ENCODE measurements at places on chromosomes 5 and 9. TPM values are rescaled to one million over a fixed set of nuclear protein-coding genes. Genes with fewer than 3 reads are reported as not detected.

- DNase-seq: no peak
Measured at GRCh38 chr9:38037981-38038306, 31.1 kb downstream of the SHB start.

DNA sequence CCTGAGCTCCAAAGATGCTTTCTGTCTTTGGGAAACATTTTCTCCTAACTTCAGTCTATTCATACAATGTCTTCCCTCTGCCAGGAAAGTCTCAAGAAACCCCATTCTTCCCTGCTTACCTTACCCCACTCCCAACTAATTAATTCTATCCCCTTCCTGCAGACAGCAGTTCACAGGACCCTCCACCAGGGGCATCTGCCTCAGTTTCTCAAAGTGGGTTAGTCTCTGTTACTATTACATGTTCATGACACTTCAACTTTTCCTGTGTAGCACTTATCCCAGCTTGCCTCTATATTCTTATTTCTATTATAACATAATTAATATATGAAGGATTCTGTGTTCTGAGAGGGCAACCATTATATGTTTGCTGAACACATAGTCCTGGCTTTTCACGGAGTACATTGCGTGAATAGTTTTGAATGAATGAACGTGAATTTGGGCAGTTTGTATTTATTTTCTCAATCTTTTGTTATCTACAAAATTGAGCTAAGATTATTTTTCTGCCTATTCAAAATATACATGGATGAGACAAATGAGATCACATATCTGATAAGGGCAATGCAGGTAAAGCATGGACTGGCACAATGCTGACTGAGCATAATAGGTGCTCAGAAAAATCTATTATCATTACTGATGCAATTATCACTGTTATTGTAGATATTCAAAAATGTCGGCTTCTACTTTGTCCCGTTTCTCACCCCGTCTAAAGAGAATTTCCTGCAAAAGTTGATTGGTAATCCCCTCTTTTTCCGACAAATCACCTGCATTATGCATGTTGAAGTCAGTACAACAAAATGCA is 341.1 kb downstream of the BRINP1 start:
- no peak for DNase-seq

The CSF1R gene
- not detected for total RNA-seq

The CREBRF gene
- total RNA-seq: 92.9 TPM

DNA sequence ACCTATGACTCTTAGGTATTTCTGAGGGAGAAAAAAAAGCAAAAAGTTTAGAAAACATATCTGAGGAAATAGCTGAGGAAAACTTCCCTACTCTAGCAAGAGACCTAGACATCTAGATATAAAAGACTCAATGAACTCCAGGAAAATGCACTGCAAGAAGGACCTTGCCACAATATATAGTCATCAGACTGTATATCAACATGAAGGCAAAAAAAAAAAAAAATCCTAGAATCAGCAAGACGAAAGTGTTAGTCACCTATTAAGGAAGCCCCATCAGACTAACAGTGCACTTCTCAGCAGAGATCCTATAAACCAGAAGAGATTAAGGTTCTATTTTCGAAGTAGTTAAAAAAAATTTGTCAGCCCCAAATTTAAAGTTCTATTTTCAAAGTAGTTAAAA is 166.2 kb downstream of the TMEM38B start:
- no peak for DNase-seq

- DNase-seq: no peak
Measured at GRCh38 chr9:136511670-136512592, 29.1 kb upstream of the SEC16A start.

GRCh38 chr5:38749861-38750260 is 96.0 kb upstream of the OSMR start:
- DNase-seq: no peak

- DNase-seq: no peak
Measured at GRCh38 chr5:165101709-165102108, 1596.3 kb downstream of the MAT2B start.

GRCh38 chr5:144463481-144464223 is 293.0 kb downstream of the KCTD16 start:
- DNase-seq: no peak

DNA sequence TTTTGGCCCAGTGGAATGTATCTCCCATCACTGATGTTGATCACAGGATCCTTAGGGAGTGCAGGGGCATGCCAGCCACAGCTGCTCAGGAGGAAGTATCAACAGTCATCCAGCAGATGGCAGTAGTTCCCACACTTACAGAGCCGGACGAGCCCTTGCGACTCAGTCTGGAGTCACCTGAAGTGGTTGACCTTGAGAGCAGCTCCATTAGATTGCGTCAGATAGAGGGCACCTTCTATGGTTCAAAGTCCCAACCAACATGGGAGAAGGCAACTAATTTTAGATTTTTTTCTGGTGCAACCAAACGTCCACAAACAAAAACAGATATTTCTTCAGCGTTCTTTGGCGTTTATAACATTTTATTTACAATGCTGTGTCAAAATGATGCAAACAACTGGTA is 124.5 kb downstream of the EGFLAM start:
- no peak for DNase-seq

DNA sequence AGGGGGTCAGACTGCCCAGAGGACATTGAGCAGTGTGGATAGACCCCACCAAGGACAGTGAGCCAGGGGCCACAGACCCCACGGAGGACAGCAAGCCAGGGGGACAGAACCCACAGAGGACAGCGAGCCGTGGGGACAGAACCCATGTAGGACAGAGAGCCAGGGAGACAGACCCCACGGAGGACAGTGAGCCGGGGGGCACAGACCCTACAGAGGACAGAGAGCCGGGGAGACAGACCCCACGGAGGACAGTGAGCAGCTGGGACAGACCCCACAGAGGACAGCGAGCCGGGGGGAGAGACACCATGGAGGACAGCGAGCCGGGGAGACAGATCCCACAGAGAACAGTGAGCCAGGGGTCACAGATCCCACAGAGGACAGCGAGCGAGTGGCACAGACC is 3.4 kb upstream of the ZDHHC11 start:
- no peak for DNase-seq

GRCh38 chr5:79840084-79840990 is 150.7 kb downstream of the CMYA5 start:
- DNase-seq: no peak

GRCh38 chr5:158385982-158386381 is 527.0 kb upstream of the CLINT1 start:
- DNase-seq: no peak

DNA sequence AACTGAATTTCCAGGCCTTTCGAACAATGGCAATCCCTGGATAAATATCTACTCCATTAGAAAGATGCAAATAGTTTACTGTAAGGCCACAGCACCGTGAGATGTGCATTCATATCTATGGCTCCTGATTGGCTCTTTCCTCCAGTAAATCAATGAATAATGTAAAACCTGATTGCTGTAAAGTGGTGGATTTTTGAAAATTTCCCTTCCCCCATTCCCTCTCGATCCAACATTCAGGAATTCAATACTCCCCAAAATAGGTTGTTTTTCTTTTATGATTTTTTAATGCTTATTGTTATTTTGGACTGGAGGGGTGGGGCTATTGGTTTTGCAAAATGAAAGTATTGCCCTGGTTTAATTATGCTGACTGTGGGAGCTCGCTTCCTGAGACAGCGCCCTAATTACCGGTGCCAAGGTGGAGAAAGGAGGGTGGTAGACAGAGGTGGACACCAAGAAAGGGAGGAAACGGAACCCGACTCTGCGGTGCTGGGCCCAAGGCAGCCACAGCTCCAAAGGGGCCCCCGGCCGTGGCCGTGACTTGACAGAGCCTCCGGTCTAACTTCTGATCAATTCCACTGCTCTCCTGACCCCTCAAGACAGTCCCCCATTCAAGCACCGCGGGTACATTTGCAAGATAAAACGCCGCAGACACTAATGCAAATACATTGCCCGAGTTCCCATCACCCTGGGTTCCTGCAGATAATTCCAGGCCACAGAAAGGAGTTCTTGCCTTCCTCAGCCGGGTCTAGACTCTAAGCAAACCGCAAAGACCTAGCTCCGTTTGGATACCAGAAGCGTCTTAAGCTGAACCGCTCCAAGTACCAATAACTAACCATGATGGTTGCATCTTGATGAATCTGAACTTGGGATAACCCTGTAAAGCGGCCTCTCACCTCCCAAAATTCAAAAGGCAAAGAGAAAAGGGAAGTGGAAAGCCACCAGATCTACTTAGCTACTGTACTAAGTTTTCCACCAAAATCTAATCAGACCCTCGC is 211.2 kb downstream of the MEF2C start:
- no peak for DNase-seq

DNA sequence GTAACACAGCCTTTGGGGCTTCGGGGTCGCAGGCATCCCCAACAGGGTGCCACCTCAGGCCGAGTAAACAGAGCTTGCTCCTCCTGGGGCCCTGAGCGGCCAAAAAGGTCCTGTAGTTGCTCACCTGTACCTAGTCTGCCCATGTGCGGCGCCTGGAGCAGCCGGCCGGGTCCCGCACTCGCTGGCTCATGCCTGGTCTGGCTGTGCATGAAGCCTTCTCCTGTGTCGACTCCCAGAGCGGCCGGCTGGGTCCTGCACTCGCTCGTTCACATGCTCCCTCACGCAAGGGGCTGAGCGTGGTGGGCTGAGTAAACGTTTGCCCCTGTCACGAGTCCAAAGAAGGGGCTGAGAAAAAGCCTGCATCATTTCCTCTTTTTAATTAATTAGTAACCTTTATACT is 162.4 kb upstream of the TUT7 start:
- DNase-seq: no peak

- DNase-seq: no peak
Measured at GRCh38 chr5:179128976-179129375, 68.8 kb downstream of the ZNF354C start.

DNA sequence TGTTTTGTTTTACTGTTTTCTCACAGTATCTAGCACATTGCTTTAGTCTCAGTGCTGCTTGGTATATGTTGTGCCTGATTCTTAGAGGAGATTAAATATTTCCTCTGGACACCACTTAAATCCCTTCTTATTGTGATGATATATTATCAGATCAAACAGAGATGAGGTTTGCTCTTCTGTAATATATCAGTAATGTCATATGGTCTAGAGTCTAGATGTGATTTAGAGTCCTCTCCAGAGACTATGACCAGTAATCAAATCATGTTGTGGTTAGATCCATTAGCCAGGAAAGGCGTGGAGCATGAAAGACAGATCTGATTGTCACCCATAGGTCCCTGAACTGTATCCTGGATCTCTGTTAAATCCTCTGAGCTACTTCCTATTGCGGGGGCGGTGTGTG is 24.4 kb downstream of the CAMK4 start:
- DNase-seq: no peak

The NOXA1 gene
- 2.4 TPM for total RNA-seq

DNA sequence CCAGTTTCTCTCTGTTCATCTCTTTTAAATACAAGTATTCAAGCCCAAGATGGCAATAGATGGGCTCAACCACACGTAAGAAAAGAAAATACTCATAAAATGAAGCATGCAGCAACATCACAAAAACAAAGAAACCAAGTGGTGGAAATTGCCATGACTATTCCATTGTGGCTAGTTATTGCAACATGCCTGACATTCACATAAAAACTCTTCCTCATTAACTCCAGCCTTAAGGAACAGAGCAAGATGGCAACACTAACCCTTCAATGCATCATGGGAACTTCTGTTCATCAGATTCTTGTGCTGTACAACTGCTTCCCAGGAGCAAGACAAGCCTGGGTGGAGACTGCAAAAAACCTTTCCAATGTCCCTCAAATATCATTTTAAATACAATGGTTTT is 1.4 kb upstream of the GLIS3 start:
- DNase-seq: no peak

The CCDC152 gene
- 1.6 TPM for total RNA-seq
